ENCODE measurements at places on chromosomes 6 and 20. TPM values are rescaled to one million over a fixed set of nuclear protein-coding genes. Genes with fewer than 3 reads are reported as not detected.

The FBXL4 gene
- total RNA-seq, result 10.2 TPM

- DNase-seq, result no peak
- no peak overlapping the region for H3K4me3 ChIP-seq
- no peak overlapping the region for H3K27ac ChIP-seq
- H3K36me3 ChIP-seq, result no peaks in the 10 kb centered on the region
- H3K4me1 ChIP-seq, result peaks cover 6% of the 10 kb centered on the region
- peaks cover 3% of the 10 kb centered on the region for H3K27me3 ChIP-seq
Measured at GRCh38 chr20:57440678-57441509, 49.7 kb downstream of the RBM38 start.

- H3K27ac ChIP-seq, result no peak overlapping the region
- DNase-seq, result no peak
- no peaks in the 10 kb centered on the region for H3K4me1 ChIP-seq
- no peaks in the 10 kb centered on the region for H3K36me3 ChIP-seq
- H3K4me3 ChIP-seq, result no peak overlapping the region
Measured at GRCh38 chr6:103273048-103273447, 1586.7 kb downstream of the HACE1 start.

GRCh38 chr6:33088258-33088930 lies 12.6 kb downstream of the HLA-DPB1 start:
- no peaks in the 10 kb centered on the region for H3K36me3 ChIP-seq
- no peaks in the 10 kb centered on the region for H3K4me1 ChIP-seq
- DNase-seq, result no peak
- no peak overlapping the region for H3K4me3 ChIP-seq
- H3K27me3 ChIP-seq, result peaks cover 2% of the 10 kb centered on the region

- no peaks in the 10 kb centered on the region for H3K36me3 ChIP-seq
- H3K4me3 ChIP-seq, result no peak overlapping the region
- H3K27me3 ChIP-seq, result no peaks in the 10 kb centered on the region
- H3K27ac ChIP-seq, result no peak overlapping the region
- peaks cover 6% of the 10 kb centered on the region for H3K4me1 ChIP-seq
- no peak for DNase-seq
Measured at GRCh38 chr6:158207422-158207788, 39.3 kb downstream of the GTF2H5 start.

- H3K4me3 ChIP-seq, result peak overlapping the region; percentile 77
- peaks cover 94% of the 10 kb centered on the region for H3K27me3 ChIP-seq
- H3K4me1 ChIP-seq, result peaks cover 19% of the 10 kb centered on the region
- no peak overlapping the region for H3K27ac ChIP-seq
- H3K36me3 ChIP-seq, result no peaks in the 10 kb centered on the region
- DNase-seq, result no peak
Measured at GRCh38 chr6:10425975-10426780, 11.3 kb upstream of the TFAP2A start.

GRCh38 chr6:149028767-149029405 lies 282.1 kb downstream of the UST start:
- peak; percentile 70 for DNase-seq
- H3K27ac ChIP-seq, result no peak overlapping the region
- H3K36me3 ChIP-seq, result no peaks in the 10 kb centered on the region
- H3K27me3 ChIP-seq, result no peaks in the 10 kb centered on the region
- peaks cover 10% of the 10 kb centered on the region for H3K4me1 ChIP-seq

The FAM83C gene
- not detected for total RNA-seq

DNA sequence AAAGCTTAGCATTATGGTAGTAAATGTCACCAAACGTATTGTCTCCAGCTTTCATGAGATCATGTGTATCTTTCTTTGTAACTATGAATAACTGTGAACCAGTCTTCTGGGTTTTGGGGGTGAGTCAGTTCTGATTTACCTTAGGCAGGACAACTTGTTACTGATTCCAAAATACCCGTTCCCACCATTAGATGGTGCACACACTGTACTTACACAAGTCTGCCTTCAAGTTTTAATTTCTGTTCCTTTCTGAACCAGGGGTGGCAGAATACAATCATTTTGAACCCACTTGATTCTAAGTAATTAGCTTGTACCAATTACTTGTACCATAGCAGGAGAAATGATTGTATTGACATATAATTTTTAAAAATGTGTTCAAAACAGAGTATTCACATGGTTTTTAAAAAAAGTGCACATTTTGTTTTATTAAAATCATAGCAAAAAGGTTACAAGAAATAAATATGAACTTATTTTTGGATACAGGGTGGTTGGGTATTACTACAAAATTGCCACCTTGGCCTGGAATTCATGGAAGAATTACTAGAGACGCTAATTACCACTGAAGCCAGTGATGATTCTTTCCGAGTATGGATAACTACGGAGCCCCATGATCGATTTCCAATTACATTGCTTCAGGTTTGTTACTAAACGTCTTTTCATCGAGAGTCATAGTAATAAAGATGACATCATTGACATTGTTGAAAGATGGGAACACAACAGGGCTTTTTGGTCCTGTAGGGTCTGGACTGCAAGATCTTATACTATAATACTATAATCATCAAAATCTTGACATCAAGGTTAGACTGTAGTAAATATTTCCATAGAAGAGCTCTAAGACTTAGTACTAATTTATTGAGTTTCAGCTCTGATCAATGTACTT lies 75.2 kb upstream of the GLP1R start:
- H3K27ac ChIP-seq, result no peak overlapping the region
- no peak for DNase-seq
- H3K4me1 ChIP-seq, result no peaks in the 10 kb centered on the region
- no peak overlapping the region for H3K4me3 ChIP-seq
- peaks cover 65% of the 10 kb centered on the region for H3K27me3 ChIP-seq

The SLC22A3 gene
- not detected for total RNA-seq

- H3K27me3 ChIP-seq, result no peaks in the 10 kb centered on the region
- no peak overlapping the region for H3K4me3 ChIP-seq
- no peak for DNase-seq
Measured at GRCh38 chr20:38223743-38224100, 36.8 kb downstream of the KIAA1755 start.

Measured in neural crest cell (in vitro differentiated cells).